ENCODE measurements at places on chromosomes 2 and 18.

GRCh38 chr18:68992719-68993482 is 195.0 kb downstream of the CCDC102B start:
- no peak for DNase-seq

DNA sequence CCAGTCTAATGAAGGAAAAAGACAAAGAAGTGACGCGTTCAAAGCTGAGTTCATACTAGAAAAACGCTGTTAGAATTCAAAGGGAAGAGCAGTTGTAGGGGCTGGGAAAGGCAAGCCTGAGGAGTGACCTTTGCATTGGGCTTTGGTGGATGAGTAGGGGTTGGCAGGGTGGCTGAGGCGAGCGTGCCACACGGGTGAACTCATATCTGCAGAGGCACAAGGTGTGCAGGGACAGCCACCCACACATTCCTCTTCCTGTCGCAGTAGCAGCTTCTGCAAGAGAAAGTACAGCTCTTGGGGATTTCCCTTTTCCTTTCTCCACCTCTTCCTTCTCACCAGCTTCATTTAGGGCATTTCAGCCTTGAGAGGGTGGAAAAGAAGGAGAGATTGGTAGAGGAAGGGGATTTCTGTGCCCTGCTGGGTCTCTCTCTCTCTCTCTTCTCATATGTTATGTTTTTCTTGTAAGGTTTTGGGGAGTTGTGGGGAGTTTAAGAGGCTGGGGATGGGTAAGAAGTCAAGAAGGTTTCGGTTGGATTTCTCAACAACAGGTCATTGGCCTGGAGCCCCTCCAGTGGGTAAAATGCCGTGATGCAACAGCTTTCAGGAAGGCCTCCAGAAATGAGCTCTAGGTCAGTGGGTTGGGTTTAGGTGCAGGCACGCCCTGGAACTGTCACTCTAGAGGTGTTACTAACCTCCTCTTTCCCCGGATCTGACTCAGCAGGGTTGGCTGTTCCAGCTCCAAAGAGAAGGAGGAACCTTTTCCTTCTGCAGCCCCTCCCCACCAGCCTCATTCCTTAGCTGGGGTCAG is 40.1 kb downstream of the ODC1 start:
- no peak for DNase-seq

- no peak for DNase-seq
These were observed 228.0 kb downstream of the ATAD2B start for GRCh38 chr2:23698721-23699579.

- no peak for DNase-seq
These were observed 55.1 kb downstream of the COL4A3 start for GRCh38 chr2:227219312-227220105.

DNA sequence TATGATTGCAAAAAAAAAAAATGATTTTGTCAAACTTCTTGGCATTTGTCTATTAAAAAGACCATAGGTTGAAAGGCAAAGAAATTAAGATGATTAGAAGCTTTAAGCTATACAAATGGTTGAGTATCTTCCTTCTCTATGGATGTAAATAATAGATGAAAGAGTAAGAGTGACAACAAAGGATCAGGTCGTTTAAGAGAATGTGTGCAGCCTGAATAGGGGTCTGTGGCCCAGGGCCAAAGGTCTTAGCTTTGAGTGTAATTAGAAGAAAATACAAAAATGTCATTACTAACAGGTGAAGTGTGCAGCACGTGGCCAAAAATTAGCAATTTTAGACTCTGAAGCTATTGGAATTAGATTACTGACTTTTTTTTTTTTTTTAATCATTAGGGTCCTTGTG is 122.4 kb downstream of the GREB1L start:
- no peak for DNase-seq

- no peak for DNase-seq
These were observed 54.3 kb downstream of the DGKD start for GRCh38 chr2:233408366-233409285.

DNA sequence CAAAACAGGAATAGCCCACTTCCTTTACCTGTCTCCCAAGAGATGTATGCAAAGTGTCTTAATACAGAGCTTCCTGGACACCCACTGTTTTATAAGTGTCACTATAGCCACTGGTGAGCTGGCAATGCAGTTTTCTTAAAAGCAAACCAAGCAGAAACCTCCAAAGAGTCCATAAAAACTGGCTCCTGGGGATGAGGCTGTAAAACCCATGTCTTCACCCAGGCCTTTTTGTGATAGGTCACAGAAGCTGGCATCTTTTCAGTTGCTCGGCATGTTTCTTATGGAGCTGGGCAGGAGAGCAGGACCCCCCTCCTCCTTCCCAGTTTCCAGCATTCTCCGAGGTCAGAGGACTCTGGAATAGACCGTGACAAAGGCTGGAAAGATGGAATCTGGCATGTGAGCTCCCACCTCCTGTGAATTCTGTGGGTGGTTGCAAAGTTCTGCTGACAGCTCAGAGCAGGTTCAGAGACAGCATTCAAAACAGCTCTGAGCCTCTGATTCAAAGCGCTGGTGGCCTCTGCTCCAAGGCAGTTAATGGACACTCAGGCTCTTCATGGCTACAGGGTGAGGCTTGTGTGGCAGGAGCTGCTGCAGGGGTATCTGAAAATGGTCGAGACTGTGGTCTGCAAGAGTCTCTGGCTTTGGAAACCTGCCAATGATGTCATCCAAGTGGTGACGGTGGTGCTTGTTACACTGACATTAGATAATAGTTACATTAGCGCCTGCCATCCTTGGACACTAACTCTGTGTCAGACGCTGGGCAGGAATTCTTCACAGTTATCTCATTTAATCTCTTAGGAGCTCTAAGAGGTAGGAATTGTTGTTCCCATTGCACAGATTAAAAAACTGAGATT is 283.4 kb downstream of the CLIP4 start:
- DNase-seq, result no peak

DNA sequence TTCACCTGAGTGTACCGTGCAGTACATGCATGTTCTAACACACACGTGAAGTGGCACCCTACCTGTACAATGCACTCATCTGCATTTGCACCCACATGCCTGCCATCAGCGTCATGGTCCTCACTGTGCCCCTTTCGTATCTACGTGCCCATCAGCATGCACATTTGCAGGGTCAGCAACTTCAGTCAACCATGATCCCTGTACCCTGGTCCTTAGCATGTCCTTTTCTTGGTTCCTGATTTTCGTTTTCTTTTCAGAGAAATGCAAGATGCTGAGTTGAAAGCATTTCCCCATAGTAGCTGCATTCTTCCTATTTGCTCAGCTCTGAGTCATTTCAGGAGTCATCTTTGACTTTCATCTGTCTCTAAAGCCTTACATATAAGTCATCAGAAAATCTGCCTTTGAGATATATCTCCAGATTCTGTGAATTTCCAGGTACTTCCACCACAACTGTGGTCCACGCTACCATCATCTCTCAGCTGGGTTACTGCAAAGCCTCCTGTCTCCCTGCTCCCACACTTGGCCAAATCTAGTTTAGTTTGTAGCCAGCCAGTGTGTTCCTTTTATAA is 14.7 kb upstream of the PUM2 start:
- no peak for DNase-seq

DNA sequence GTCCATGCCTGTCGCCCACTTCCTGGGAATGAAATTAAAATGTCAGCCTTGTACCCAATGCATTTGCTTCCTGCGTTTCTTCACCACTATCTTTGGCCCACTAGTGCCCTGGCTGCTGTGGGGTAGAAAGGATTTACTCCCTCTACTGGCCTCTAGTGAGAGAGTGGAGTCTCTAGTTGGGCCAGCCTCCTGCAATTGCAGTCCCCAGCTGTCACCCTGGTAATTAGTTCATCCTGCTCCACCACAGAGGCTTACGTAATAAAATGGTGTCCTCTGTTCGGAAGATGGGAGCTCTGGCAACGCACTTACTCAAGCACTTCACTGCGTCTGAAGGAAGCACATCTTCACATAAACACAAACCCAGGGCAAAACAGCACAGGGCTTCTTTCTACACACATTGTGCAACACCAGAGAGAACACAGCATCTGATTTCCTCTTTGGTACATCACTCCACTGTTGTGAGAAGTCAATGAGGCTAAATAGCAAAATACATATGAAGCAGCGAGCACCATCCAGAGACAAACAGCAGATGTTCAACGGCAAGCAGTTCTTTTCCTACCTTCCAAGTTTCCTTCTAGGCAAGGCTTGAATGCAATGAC is 274.6 kb downstream of the LRATD1 start:
- DNase-seq, result no peak

GRCh38 chr2:157792335-157793052 is 83.6 kb downstream of the ACVR1 start:
- no peak for DNase-seq

- DNase-seq, result no peak
These were observed 6.4 kb upstream of the NCKAP5 start for GRCh38 chr2:133574620-133575019.

- DNase-seq, result no peak
These were observed 21.1 kb upstream of the KCNG2 start for GRCh38 chr18:79776674-79777073.

DNA sequence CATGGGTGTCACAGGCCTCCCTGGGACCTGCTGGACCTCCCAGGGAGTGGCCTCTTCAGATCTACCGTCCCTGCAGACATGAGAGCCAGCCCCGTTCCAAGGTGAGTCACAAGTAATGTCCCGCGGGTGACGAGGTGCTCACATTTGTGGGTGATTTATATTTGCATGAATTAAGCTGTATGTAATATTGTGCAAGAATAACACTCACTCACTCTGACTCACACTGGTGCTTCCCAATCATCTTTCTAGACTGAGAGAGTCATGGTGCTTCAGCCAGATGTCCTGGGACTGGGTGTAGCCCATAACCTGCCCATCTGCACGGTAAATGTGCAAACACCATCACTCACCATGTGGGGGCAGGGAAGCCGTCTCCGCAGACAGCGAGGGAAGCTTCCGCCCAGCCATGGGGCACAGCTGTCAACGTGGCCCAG is 347.5 kb upstream of the SALL3 start:
- no peak for DNase-seq

- DNase-seq, result no peak
These were observed 15.2 kb downstream of the MFSD2B start for GRCh38 chr2:24024996-24025663.

GRCh38 chr2:47300609-47301276 is 102.2 kb upstream of the MSH2 start:
- DNase-seq, result no peak

GRCh38 chr2:64017811-64018700 is 1.2 kb downstream of the VPS54 start:
- peak; percentile 32 for DNase-seq

- no peak for DNase-seq
These were observed 130.6 kb upstream of the UBE2E3 start for GRCh38 chr2:180849851-180850250.

DNA sequence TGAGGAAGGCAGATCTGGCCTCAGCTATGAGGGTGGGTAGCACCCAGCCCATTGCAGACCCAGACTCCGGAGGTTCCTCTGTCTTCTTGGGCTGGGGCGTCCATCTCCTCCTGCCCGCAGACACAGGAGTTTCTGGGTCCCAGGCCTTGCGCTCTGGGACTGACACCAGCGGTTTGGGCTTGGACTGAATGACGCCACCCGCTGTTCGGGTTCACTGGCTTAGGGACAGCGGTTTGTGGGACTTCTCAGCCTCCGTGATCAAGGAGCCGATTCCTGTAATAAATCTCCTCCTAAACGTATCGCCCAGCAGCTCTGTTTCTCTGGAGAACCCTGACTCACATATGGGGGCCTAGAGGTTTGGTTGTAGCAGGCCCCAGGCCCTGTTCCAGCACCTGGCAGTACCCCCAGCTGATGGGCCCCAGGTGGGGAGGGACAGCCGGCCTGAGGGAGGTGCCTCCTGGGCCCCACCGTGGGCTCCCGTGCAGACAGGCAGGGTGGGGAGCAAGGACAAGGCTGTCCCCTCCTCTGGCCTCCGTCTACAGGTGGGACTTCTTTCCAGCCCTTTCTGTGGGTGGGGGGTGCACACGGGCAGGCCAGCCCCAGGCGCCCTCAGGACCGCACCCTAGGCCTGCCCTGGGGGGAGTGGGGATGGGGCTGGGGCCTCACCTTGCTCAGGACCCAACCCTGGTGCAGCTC is 4.5 kb upstream of the AQP12A start:
- no peak for DNase-seq

DNA sequence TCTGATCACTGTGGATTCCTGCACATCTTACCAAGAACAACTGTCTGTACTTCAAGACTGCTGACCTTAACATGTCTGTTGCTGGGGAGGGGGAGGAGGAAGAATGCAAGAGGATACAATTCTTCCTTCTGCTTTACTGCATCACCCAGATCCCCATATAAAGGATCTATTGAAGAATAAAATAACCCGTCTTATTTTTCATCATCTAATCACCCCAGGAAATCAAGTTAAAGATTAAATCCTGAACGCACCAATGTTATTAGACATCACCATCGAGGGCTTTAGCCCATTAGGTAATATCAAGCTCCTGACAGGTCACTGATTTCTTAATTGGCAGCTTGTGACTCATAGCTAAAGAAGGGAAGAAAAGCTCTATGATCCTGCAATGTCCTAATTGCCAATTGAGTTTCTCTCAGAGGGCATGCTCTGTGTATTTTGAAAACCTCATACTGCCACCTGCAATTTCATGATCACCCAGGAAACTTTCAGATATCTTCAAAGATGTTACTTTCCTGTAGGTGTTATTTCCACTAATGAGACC is 75.4 kb upstream of the KCNE4 start:
- no peak for DNase-seq

DNA sequence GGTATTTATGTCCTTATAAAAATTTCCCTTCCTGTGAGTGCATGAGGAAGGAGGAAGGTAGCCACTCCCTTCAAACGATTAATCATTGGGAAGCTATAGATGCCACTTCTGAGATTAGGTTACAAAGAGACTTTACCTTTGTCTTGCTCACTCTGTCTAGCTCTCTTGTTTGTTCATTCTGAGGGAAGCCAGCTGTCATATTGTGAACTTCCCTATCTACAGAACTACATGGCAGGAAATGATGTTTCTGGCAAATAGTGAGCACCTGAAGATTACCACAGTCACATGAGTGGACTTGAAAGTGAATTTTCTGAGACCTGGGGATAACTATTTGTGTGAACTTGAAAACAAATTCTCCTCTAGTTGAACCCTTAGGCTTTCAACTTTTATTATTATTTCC is 776.8 kb downstream of the CCDC85A start:
- DNase-seq, result no peak

DNA sequence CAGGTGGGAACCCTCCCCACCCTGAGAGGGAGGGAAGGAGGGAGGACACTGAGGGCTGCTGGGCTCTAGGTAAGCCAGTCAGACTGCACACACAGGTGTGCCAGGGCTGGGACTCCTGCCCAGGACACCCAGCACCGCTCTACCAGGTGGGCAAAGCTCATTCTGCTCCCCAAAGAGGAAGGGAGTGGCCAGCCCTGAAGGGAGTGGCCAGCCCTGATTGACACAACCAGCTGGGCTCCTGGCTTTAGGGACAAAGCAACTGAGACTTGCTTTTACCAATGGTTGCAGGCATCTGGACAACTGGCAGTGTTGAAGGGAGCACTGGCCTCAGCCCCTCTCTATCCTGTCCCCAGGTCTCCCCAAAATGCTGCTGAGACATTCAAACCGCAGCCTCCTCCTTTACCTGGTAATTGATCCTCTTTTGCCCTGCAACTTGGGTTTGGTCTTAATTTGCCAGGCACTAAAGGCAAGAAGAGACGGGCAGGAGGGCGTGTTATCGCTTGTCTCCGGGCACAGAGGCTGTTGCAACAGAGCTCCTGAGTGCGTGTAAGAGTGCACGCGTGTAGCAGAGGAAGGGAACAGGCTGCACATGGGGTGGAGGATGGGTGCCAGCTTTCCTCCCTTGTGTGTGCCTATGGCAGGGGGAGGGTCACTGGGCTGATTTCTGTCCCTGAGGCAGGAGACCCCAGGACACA is 14.5 kb upstream of the FOSL2 start:
- DNase-seq, result no peak

- DNase-seq, result no peak
These were observed 77.0 kb upstream of the GALNT3 start for GRCh38 chr2:165871025-165871424.

All from T-helper 2 cell (primary cell).